Sciatic nerve (tissue), 2 donors: ENCODE measurements at places on chromosomes 4 and X.
A peak's percentile ranks its signal among the peaks of the same experiment; 100 is the strongest.

- no peak for DNase-seq
These were observed 139.1 kb upstream of the PAQR3 start for GRCh38 chr4:79078339-79078738.

DNA sequence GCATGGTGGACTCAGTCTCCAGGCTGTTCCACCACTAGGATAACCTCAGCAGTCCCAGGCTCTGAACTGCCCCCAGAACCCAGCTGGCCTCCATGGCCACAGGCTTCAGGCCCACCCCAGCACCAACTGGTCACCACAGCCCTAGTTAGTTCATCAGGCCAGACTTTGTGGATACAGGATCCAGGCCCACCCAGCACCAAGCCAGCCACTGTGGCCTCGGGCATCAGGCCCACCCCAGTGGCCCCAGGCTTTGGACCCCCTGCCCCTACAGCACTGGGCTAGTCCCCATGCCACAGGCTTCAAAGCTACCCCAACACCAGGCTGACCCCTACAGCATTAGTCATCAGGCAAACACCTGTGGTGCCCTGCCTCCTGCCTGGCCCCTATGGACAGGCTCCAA is 50.0 kb downstream of the ZCCHC13 start:
- DNase-seq: no peak

DNA sequence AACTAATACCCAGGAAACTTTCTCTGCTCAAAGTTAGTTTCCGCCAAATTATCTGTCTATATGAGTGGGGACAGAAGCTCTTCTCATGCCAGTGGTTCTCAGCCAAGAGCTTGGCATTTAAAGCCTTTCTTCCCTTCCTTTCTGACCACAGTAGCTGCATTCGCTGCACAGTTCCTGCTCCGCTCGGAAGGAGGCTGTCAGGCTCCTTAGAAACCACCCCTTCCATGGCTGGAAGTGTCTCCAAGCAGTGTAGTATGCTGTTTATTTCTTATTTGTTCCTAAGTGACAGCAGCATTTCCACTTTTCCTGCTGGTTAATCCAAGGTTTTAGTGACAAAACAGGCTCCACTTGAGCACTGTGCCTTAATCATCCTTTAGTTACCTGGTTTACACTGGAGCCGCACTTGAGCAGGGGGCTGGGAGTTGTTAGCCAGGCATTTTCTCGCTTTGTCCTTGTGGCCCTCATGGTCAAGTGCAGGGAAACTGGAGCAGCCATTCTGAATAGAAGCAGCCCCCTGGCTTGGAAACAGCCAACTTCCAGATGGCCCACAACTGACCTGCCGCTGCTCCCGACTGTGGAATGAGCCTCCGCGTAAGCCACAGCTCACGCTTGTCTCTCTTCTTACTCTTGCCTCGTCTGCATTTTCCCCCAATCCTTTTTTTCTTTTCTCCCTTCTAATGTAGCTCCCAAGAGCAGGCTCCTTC is 739.4 kb upstream of the TENM3 start:
- no peak for DNase-seq

DNA sequence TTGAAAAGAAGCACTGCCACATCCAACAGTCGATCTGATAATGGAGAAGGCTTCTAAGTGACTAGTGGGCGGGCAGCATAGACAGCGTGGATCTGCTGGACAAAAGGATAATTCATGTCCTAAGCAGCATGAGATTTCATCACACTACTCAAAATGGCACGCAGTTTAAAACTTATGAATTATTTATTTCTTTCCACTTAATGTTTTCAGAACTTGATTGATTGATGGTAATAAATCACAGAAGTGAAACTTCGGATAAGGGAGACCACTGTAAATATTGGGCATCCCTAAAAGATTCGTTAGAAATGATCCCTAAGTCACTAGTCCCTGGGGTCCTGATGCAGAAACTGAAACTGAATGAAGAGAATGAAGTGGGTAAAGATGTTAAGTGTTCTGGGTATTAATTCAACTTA is 93.0 kb upstream of the ANK2 start:
- no peak for DNase-seq

DNA sequence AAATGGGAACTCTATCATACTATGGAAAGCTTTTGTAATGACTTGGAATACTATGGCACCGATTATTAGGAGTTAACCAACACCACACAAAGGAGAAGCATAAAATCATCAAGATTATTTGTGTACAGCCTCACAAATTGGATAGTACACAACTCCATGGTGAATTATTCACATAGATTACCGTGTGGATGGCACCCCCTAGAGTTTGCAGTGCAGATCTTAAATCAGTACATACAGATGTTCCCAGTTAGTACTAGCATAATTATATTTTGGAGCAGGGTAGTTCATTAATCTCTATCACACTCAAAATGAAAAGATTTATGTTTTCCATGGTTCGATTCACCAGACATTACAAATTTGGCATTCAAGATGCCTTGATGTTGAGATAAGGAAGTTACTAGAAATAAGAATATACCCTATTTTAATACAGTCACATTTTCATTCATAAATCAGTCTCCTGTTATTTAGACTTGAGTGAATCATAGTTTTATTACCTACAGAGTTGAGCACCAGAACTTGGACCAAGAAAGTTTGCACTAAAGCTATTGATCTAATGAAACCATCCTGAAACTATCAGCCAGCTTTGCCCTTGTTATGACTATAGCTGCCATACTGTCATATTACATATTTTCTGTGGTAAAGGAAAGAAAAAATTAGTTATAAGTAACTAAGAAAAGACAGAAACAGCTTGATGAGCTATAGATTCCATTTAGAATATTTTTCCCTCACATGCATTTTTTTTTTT is 531.8 kb downstream of the GLUD2 start:
- DNase-seq: no peak

GRCh38 chrX:40877887-40878286 is 142.5 kb upstream of the MED14 start:
- no peak for DNase-seq

DNA sequence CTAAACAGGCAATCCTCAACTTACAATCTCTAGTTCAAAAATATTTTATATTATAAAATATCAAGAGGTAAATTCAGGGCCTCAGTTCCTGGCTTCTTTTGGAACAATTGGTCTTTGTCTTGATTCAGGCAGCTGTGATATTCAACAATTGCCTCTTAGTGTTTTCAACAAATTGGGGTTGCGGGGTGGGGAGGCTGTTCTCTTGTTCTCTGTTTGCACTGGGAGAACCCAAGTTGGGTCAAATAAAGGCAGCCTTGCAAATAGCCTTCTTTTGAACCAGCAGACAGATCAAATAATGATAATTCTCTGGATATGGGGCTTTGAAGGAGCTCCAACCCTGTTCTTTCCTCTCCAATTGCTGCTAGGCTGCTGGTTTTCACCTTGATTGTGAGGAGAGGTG is 142.5 kb downstream of the COL4A5 start:
- no peak for DNase-seq

- peak; percentile 72 for DNase-seq
These were observed 139.5 kb downstream of the TBL1X start for GRCh38 chrX:9604111-9604907.

DNA sequence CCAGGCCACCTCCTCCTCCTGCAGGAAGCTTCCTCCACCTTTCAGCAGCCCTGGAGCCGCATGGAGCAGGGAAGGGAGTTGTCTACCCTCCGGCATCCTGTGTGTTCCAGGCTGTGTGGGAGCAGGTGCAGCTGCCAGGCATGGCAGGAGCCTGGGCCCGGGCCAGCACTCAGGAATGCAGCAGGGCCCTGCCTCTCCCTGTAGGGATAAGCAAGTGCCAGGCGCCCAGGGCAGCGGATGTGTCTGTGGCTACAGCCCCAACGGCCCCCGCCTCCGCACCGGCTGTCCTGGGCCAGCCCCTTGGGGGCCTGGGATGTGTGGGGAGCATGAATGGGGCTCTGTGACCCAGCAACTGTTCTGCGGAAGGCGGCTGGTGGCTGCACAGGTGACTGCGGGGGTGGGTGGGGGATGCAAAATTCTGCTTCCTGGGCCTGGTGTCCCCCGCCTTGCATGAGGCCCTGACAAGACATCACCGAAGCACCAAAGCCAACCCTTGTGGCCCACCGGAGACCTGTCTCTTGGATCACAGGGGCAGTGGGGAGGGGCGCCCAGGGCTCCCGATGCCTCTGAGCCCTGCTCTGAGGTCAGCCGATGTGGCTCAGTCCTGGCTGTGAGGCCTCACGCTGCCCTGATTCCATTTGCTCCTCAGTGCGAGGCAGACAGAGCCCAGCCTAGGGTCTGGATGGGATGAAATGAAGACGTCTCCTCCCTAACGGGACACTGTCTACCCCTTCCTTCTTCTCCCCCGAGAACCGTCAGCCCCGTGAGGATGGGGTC is 1.4 kb upstream of the DOK7 start:
- DNase-seq: no peak

- peak; percentile 80 for DNase-seq
These were observed 78.0 kb upstream of the DRD5 start for GRCh38 chr4:9703391-9703790.

GRCh38 chr4:121717680-121718237 is 21.0 kb upstream of the ANXA5 start:
- no peak for DNase-seq

DNA sequence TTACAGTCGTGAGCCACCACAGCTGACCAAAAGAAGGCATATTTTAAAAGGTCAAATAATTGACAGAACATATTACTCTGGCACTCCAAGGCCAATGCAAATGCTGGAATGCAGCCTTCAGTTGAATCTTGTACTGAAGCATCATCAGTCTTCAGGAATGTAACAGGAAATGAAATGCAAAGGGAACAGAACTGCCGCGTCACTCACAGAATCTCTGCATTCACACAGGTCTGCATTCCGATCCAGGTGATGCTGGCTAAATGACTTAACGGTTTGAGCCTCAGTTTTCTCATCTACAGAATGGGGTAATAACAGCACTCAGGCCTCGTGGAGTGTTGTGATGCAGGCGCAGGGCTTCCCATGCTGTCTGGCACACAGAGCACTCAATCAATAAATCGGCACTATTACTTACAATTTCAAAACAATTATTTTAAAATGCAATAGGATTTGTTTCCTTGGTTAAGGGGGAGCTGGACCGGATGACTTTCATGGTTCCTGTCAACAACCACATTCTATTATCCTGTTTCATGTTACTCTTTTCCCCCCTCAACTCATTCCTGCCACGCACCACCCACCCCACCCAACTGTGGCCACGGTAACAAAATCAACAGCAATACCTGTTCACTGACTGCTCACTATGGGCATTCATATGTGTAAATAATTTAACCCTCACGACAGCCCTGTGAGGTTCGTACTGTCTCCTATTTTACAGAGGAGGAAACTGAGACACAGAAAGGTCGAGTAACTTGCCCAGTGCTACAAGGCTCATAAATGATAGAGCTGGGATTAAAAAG is 32.4 kb downstream of the IGFBP7 start:
- no peak for DNase-seq

DNA sequence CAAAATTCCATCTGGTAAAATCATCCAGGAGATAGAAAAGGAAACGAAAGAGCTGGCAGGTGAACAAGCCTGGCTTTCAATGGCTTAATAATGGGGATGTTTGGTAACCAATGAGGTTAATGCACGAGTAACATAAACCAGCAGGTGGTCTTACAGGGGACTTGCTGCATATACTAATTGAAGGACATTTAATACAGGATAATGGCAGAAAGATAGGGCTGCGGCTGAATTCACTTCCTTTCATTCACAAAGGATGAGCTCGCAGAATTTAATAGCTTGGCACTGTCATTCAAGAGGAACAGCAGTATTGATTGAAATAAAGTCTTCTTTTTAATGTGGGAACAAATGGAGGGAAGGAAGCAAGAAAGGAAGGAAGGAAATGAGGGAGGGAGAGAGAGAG is 156.3 kb upstream of the RAI2 start:
- DNase-seq: no peak

GRCh38 chr4:176988226-176988625 is 195.5 kb upstream of the VEGFC start:
- no peak for DNase-seq

- DNase-seq: no peak
These were observed 17.8 kb downstream of the PDK3 start for GRCh38 chrX:24482823-24483415.

DNA sequence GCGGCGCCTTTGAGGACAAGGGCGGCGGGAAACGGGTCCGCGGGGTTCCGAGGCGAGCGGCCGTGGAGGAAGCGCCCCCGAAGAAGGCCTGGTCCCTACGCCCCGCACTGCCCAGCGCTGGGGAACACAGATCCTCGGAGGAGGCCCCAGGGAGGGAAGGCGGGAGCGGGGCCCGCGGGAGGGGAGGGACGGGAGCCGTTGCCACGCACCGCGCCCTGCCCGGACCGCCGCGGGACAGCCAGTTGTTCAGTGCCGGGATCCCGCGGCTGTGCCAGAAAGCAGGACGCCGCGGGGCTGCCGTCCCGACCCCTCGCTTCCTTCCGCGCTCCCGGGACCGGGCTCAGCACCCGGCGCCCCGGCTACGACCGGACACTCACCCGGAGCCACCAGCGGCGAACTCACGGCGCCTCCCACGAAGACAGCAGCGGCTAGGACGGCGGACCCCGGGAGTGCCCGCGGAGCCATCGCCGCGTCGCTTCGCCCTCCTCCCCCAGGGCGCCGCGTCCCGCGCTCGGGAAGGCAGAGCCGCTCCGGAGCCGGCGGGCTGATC is 278 bp downstream of the RELL1 start:
- DNase-seq: peak; percentile 77

GRCh38 chr4:185721190-185722028 is 90.6 kb downstream of the SORBS2 start:
- no peak for DNase-seq

- DNase-seq: no peak
These were observed 1183.0 kb downstream of the TECRL start for GRCh38 chr4:63226229-63226628.

- DNase-seq: no peak
These were observed 68.5 kb downstream of the UBA6 start for GRCh38 chr4:67632492-67632891.

GRCh38 chr4:95360906-95361695 is 187.7 kb downstream of the UNC5C start:
- no peak for DNase-seq

DNA sequence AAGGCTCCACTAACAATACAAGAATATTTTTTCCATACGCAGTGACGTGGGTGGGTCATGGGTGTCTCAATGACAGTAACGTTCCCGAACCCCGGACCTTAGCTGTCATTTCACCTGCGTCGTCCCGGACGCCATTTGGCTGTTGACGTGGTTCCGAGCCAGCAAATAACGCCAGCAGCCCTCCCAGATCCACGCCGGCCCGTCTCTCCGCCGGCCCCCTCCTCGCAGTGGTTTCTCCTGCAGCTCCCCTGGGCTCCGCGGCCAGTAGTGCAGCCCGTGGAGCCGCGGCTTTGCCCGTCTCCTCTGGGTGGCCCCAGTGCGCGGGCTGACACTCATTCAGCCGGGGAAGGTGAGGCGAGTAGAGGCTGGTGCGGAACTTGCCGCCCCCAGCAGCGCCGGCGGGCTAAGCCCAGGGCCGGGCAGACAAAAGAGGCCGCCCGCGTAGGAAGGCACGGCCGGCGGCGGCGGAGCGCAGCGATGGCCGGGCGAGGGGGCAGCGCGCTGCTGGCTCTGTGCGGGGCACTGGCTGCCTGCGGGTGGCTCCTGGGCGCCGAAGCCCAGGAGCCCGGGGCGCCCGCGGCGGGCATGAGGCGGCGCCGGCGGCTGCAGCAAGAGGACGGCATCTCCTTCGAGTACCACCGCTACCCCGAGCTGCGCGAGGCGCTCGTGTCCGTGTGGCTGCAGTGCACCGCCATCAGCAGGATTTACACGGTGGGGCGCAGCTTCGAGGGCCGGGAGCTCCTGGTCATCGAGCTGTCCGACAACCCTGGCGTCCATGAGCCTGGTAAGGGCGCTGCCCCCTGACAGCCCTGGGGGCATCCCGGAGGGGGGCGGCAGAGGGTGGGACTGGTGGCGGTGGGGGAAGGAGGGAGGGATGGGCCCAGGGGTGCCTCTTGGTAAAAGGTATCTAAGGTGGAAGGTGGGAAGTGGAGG is at the start of gene CPE:
Gene CPE, plus strand, starts transcription at position 264 of the 933 bp plus-strand sequence. Its CDS starts 214 bp downstream, at position 478.
- DNase-seq: peak; percentile 78
